ENCODE measurements at places on chromosomes 1 and 21. TPM values are rescaled to one million over a fixed set of nuclear protein-coding genes. Genes with fewer than 3 reads are reported as not detected.

GRCh38 chr1:53120659-53121058 lies 21.8 kb downstream of the SLC1A7 start:
- no peak for DNase-seq

DNA sequence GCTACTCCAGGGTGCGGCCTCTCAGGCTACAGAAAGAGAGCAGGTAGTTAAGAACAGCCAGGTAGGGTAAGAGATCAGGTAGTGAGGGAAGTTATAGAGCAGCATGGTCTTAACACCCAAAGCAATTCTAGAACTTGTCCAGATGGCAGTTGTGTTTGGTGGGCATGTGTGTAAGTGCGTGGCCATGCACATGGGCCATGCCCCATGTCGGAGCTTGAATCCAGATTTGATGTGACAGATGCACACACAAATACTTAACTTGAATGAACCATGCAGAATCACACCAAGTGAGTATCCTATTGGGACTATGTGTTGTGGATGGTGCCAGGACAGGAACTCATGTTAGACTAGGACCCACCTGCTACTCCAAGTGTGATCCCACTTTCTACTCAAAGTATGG lies 145.7 kb upstream of the HMGB4 start:
- no peak for DNase-seq

GRCh38 chr1:240611619-240612480 lies at the start of gene GREM2:
Gene GREM2, minus strand, starts transcription at chr1:240612155. Its CDS starts 118,680 bp downstream, at chr1:240493475.
- peak; percentile 33 for DNase-seq

DNA sequence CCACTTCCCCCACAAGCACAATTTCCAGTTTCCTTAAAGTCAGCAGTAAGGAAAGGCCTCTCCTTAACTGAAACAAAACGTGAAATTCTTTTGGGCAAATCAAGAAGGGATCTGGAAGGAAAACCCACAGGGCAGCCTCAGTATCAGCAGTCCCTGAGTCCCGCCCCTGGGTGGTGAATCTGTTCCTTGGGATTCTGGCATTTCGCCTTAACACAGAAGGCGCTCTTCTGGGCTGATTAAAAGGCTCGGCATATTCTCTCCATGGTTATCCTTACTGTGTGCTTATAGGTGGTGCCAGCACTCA lies 12.2 kb upstream of the RAB4A start:
- DNase-seq: no peak

DNA sequence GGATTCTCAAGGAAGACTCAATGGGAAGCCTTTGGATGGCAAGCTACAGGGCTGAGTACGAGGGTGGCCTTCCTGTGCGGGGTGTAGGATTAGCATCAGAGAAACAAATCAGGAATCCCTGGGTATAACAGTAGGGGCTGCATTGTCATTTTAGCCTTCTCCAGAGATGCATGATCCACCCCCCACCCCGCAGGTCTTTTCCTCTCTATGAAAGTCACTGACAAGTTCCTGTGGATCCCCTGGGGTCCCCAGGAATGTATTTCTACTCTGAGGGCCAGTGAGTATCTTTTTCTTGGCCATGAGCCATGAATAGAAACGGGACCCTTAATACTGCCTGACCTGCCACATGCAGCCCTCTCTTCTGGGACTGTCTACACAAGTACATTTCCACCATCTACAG lies 473.0 kb upstream of the VAMP3 start:
- DNase-seq: no peak

DNA sequence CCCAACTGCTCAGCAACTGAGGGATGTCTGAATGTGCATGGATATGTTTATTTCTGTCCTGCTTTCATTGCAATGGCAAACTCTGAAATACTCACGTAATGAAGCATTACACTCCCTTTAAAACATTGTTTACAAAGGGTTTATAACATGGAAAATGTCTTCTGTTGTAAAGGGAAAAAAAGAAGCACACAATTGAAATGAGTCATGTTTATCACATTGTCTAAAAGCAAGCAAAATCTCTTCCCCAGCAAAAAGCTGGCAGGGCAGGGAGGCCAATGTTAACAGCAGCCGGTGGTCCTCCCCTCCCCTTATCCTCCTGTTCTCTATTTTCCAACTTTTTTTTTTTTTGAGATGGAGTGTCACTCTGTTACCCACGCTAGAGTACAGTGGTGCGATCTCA lies 3.9 kb upstream of the EFNA1 start:
- DNase-seq: no peak

GRCh38 chr1:232369451-232370296 lies 260.3 kb downstream of the SIPA1L2 start:
- no peak for DNase-seq

- no peak for DNase-seq
These were observed 3.8 kb downstream of the TMEM167B start for GRCh38 chr1:109094377-109094803.

DNA sequence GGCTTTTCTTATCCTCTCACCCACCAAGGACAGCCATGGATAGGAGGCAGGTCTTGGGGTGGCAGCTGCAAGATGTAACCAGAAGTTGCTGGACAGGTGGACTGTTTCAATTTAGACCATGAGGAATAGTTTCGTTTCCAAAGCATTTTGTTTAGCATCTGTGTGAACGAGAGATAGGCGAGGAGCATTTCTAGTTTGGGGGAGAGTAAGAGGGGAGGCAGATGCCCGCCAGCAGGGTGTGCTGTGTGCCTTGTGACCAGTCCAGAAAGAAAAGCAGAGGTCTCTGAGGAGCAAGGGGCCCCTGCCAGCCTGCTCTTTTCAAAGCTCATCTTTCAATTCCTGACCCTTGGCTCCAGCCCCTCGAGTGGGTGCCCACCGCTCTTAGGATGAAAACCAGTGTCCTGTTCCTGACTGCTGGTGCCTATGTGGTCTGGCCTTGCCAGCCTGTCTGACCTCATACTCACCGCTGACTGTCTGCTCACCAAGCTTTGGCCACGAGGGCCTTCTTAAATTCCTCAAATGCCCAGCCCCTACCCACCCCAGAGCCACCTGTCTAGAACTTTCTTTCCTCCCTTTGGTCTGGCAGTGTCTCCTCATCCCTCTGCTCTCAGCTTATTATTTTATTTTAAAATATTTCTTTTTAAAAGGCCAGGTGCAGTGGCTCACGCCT lies 8.5 kb downstream of the SERINC2 start:
- DNase-seq: no peak

GRCh38 chr1:48530727-48531351 lies 58.8 kb upstream of the SPATA6 start:
- no peak for DNase-seq

DNA sequence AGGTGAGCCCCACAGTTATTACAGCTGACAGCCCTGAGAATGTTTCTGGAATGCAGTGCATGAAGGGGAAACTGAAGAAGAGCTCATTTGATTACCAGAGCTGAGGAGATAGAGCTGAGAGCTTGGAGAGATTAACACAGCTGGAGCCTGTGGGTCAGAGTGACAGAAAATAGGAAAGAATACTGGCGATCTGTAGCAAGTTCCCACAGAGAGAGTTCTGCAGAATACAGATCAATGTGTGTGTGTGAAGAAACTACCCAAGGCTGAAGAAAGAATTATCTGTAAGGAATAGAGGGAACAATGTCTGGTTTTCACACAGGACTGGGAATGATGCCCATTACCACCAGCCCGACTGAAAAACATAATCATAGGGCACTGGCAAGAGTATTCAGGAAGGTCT lies 103.6 kb upstream of the SNX7 start:
- DNase-seq: no peak

DNA sequence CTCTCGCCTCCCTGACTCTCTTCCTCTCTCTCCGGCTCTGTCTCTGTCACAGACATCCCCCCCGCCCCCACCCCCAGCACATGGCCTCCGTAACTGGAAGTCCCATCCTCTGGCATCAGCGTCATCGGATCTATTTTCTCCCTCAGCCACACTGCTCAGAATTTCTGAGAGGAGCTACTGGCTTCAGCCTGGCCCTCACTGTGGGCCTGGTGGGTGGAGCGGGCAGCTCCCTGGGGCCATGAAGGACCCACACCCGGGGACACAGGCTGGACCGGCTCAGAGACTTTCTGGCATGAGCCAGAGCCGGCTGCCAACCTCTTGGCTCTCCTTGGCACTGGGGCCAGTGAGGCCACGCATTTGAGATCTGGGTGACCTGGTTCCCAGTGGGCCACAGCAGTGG lies 61.2 kb upstream of the CASZ1 start:
- DNase-seq: no peak

GRCh38 chr1:93546162-93546863 lies 98.4 kb downstream of the FNBP1L start:
- DNase-seq: no peak

- no peak for DNase-seq
These were observed 165.3 kb downstream of the COL24A1 start for GRCh38 chr1:85991261-85991660.

GRCh38 chr1:148162363-148162762 lies 10.3 kb upstream of the NBPF11 start:
- DNase-seq: no peak

DNA sequence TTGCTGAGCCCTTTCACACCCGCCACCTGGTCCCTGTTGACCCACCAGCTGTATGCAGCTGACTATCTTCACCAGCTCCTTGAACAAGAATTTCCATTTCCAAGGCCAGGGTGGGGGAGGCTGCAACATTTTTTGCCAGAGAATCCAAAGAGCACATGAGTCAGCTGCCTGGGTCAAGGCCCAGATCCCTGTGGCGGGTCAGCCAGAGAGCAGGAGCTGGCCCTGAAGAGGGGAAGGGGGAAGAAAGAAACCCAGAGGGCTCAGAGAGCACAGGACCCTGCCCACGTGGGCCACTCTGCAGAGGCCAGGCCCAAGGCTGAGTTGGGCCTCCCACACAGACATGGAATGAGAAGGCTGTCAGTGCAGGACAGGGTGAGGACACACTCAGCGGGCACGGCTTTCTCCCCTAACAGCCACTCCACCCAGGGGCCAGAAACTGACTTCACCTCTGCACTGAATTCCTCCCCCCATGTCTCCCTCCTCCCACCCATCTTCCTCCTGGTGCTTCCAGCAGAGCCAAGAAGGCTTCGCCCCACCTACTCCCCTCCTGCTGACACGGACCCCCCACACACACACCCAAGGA lies 28.9 kb downstream of the S100A6 start:
- no peak for DNase-seq

GRCh38 chr1:6378096-6378746 lies 15.3 kb downstream of the ACOT7 start:
- DNase-seq: no peak

- DNase-seq: no peak
These were observed 659.9 kb downstream of the RWDD3 start for GRCh38 chr1:95893921-95894320.

- DNase-seq: no peak
These were observed 8.8 kb upstream of the ANGPTL7 start for GRCh38 chr1:11180342-11180744.

Gene UHMK1
- 48.4 TPM for total RNA-seq

Gene VSIG8
- not detected for total RNA-seq

Gene HCRTR1
- total RNA-seq: 1.1 TPM

Gene GJB5
- not detected for total RNA-seq

Gene RASAL2
- 41.8 TPM for total RNA-seq

Gene KRTCAP2
- 59.0 TPM for total RNA-seq

Gene EPS8L3
- total RNA-seq: not detected

Gene TBCE
- total RNA-seq: 47.1 TPM

Gene PDZK1
- total RNA-seq: 0.78 TPM

Gene SPRR4
- not detected for total RNA-seq

Gene KRTAP11-1
- not detected for total RNA-seq
